Thoracic aorta (tissue), 2 donors: ENCODE measurements at places on chromosomes 11 and 22. TPM values are rescaled to one million over a fixed set of nuclear protein-coding genes. Genes with fewer than 3 reads are reported as not detected.

DNA sequence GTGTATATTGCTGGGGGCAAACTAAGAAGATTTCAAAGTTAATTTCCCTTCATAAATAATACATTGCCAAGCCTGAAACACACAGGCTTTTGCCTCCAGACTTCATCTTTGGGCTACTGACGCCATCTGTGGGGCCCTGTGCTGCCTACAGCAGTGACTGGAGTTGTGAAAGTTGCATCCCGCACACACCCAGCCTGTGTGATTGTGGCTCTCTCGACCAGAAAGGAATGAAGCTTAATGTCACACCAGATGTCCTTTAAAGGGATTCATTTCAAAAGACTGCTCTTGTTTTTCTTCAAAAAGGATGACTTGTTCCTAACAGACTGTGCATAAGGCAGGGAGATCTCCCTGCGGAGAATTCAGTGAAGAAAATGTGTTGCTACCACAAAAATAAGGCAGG lies 210.5 kb downstream of the FAM181B start:
- DNase-seq, result no peak

DNA sequence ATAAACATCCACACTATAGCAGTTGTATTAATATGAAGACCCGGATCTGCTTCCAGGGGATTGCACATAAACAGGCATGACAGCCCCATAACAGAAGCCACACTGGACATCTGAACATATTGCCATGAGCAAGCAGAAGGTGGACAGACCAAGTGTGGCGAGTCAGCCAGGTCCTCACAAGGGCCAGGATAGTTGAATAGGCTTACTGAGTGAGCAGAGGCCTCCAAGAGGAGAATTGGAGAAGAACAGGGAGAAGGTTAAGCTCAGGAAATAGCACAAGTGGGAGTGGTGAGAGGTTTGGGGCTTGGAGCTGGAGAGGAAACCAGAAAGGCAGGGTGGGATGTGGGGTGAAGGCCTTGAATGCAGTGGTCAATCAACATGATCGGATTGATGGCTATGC lies 10.8 kb downstream of the SLC35C1 start:
- DNase-seq, result no peak

Gene RAD9A
- total RNA-seq, result 23.0 TPM

DNA sequence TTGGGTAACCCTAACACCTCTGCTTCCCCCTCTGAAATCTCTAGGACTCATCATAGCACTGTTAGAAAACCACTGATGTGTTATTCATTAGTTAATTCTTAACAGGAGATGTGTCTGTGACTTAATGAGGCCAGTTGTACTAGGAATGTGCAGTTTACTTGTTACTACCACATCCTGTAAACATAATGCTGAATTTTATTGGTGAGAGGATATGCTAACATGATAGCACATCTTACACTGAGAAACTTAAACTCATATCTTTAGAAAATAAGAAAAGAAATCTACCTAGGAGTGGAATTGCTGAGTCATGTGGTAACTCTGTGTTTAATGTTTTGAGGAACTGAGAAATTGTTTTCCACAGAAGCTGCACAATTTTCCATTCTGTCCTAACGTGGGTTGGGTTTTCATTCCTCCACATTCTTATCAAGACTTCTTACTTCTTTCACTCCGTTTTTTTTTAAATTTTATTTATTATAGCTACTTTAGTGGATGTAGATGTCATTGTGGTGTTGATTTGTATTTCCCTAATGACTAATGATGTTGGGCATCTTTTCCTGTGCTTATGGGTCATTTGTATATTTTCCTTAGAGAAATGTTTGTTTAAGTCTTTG lies 33.7 kb downstream of the RNF121 start:
- DNase-seq, result no peak

DNA sequence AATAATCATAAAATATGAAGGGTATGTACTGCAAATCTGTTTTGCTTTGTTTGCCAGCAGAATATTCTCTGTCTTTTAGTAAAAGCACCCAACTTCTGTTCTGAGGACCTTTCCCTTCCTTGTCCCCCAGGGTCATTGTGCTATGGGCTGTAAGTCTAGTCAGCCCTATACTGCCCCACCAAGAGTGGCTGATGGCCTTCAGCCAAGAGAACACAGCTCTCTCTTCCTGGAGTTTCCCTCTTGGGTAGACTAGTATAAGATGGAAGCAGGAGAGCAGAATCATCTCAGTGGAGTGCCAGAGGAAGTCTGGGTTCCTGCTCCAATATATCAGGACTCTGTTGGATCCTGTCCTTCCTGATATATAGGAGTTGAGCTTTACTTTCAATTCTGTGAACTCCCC lies 29.0 kb downstream of the MMP13 start:
- DNase-seq, result no peak

- no peak for DNase-seq
Observed at GRCh38 chr11:87063982-87064381, 26.2 kb downstream of the TMEM135 start.

- DNase-seq, result no peak
Observed at GRCh38 chr22:40240160-40240559, 62.4 kb downstream of the TNRC6B start.

Gene TECTA
- total RNA-seq, result 0.41 TPM

Gene OR51B5
- total RNA-seq, result 4.2 TPM

DNA sequence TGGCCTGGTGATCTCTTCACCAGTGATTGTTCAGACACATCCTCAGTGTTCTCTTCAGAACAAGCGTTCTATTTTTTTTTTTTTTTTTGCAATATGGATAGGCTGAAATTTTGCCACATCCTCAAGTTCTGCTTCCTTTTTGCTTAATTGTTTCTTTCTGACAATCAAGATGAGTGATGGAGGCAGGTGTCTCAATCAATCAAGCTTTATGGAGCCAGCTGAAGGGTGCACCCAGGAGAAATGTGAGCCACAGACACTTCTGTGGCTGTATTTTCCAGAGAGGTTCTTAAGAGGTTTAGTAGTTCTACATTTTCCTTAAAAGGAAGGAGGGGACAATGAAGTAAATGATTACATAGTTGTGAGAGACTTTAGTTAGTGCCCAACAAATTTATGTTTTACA lies 43.9 kb upstream of the ASPHD2 start:
- no peak for DNase-seq

DNA sequence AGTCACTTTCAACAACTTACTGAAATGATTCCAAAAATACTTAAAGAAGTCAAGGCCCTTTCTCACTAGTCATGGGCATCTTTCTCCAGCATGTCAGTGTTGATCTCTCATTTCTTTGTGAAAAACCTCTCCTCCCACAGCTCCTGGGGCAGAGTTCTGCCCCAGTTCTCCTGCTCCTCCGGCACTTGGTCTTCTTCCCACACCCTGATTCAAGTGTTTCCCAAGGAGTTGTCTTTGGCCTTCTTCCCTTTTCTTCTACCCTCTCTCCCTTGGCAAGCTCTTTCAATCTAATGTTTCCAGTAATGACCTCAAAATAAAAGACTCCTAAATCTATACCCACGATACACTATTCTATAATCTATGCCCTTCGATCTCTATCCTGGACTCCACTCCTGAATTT lies 42.1 kb upstream of the CCDC34 start:
- DNase-seq, result no peak

- no peak for DNase-seq
Observed at GRCh38 chr11:66051371-66051765, 796 bp upstream of the SF3B2 start.

- no peak for DNase-seq
Observed at GRCh38 chr11:71342951-71343827, 90.8 kb upstream of the SHANK2 start.

- no peak for DNase-seq
Observed at GRCh38 chr11:11946878-11947277, 61.5 kb downstream of the DKK3 start.

Gene SEPTIN3
- not detected for total RNA-seq

- DNase-seq, result no peak
Observed at GRCh38 chr22:37354261-37354660, 72.0 kb downstream of the CYTH4 start.

DNA sequence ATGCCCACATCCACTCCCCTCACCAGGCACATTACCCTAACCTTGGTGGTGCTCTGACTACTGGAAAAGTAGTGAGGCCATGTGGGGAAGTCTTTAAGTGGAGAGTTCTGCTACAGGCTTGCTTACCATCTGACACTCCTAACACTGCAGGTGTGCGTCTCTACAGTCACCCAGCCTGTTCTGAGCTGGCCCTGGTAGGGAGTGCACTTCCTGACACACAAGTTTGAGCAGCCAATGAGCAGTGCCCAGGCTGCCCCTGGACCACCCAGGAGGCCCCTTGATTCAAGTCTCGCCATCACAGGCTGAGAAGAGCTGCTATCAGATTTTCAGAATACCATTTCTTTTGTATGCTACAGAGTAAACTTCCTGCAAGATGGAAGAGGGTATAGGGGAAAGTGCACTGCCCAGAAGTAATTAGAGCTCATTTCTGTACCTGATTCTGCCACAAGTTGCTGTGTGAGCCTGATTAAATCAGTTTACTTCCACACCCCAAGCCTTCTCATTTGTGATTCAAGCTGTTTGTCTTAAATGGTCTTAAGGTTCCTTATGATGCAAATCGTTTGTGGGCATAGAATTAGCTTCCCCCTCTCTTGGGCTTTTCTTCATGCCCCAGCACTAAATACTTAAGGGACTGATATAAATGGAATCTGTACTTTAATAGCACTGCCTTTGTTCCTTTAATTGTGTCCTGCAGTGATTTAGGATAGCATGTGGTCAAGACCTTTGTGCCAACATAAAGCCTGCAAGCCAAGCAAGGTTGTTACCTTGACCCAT lies 22.2 kb downstream of the OPCML start:
- DNase-seq, result no peak

- DNase-seq, result no peak
Observed at GRCh38 chr11:9172389-9172788, 81.0 kb upstream of the SCUBE2 start.

DNA sequence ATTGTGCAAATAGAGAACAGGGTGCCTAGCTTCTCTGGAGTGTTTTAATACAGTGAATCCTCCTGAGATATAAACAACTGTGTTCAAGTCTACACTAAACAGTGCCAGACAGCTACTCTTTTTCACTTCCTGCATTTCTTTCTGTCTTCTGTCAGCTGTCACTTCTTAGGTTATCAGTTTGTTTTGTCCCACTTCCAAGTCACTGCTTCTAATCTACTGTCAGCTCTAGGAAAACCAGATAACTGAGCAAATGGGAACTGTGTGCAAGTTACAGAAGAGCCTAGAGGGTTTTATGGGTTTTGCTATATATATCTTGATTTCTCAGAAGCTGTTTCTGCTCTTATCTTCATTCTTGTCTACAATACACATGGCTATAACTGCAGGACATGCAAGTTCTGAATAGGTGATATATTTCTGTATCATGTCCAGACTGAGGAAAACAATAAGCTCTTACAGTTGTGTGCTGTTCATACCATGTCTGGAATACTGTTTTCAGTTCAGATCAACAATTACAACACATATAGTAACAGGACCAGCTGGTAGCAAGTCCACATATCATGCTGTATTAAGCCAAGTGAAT lies 5.8 kb downstream of the PITPNB start:
- no peak for DNase-seq

Gene MUC2
- not detected for total RNA-seq

GRCh38 chr11:59267196-59267595 lies 54.5 kb upstream of the MPEG1 start:
- no peak for DNase-seq

- DNase-seq, result no peak
Observed at GRCh38 chr11:17651681-17652080, 67.7 kb upstream of the MYOD1 start.

DNA sequence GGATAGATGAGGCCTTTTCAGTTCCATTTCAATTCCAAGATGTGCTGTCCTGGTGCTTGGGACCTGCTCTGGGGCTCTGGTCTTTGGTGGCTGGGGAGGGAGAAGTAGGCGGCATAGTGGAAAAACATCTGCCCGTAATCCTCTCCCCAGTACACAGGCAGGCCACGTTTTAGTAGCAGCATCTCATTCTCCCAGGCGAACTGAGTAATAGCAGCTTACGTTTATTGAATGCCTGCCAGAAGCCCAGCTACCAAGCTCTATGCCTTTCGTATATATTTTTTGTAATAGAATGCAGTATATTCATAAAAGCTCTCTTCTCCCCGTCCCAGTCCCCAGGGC lies 11.4 kb downstream of the ACO2 start:
- DNase-seq, result no peak

Gene RIC3
- total RNA-seq, result 13.1 TPM

DNA sequence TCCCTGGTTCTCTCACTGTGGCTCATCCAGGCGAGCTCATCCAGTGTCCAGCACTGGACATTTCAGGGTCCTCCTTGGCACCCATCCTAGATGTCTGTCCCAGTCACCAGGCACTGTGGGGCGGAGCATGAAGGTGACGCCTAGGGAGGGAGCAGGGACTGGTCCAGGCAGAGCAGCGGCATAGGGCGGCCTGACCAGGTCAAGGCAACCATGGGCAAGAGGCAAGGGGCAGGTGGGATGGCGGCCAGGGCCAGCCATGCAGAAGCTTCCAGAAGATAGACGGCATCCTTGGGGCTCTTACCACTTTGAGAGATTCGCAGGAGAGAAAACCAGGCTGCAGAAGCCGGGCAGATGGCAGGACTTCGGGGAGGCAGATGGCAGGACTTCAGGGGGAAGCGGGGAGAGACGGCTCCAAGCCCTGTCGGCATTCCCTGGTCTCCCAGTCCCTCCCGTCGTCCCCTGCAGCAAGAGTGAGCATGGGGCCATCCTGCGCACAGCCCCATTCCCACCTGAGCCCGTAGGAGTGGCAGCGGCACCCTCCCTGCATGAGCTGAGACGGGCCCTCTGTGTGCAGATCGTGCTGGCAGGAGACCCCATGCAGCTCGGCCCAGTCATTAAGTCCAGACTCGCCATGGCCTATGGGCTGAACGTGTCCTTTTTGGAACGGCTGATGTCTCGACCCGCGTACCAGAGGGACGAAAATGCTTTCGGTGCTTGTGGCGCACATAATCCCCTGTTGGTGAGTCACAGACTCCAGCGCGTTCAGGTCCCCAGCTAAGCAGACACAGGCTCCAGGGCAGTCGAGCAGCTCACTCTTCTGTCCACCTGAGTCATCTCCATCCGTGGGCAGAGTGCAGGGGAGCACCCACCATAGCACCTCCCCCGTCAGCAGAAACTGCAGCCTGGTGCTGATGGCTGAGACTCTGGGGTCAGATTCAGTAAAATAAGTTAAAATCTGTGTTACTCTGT lies 20.1 kb upstream of the PANX2 start:
- no peak for DNase-seq

GRCh38 chr11:7457211-7457610 lies 28.1 kb upstream of the OLFML1 start:
- DNase-seq, result no peak
